RPMI8226 (cell line): ENCODE measurements at places on chromosomes 12 and 14.

GRCh38 chr14:64149921-64150320, 144.2 kb downstream of the ESR2 start:
- no peak for DNase-seq

DNA sequence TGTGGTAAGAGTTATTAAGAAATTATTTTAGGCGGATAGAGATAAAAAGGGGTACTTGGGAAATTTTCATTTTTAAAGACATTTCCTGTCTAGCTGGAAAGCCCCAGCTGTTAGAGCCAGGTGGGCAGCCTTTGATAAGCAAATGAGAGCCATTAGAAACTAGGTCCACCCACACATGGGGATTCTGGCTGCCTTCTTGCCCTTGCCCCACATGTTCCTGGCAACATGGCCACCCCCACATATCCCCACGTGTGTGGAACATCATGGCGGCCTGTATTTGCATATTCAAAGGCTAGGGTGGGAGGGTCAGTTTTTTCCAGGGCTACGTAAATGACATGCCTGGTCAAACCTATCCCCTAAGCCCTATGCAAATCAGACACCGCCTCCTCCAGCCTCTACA, 1382.1 kb downstream of the AACS start:
- DNase-seq: no peak

GRCh38 chr12:172732-173161, 41.2 kb downstream of the SLC6A12 start:
- DNase-seq: no peak

GRCh38 chr12:116164250-116165035, 113.0 kb downstream of the MED13L start:
- DNase-seq: no peak

DNA sequence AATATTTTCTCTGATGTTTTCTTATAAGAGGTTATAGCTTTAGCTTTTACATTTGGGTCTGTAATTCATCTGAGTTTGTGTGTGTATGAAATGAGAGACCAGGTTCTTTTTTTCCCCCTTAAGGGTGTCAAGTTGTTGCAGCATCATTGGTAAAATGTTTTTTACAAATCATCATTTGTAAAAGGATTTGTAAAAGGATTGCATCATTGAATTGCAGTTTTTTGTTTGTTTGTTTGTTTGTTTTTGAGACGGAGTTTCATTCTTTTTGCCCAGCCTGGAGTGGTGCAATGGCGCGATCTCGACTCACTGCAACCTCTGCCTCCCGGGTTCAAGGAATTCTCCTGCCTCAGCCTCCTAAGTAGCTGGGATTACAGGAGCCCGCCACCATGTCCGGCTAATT, 31.1 kb downstream of the MAPKAPK5 start:
- DNase-seq: no peak

DNA sequence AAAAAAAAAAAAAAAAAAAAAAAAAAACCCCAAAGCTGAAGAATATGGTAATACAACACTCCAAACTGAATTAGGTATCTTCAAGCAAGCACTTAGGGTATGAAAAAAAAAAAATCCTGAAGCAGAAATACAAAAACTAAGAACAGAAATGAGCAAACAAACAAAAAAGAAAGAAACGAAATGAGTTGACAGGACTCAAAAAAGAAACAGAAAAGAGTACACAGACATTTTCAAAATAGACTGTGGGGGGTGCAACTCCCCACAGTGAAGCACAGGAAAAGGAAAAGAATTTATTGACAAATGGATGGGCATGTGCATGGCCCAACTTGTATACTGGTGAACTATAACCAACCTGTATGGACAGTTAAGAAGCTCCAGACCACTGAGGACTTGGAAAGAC, 24.6 kb downstream of the RPS6KA5 start:
- no peak for DNase-seq

DNA sequence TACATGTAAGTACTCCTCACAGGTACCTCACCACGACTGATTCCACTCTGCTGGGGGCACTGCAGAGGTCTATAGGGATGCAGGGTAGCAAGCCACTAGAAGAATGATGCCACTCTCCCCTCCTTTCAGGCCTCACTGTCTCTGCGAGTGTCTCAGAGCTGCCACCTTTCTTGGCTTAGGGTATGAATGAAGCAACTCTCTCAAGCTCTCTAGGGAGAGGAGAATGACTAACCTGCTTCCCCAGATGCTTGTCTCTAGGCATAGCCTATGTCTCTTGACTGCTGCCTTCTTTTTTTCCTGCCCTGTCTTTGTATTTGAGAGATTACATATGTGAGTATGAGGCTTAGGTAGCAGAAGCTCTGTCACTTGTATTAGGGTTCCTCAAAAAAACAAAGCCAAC, 566.5 kb upstream of the ATP2B1 start:
- DNase-seq: no peak
